ENCODE measurements at places on chromosomes 4 and X. TPM values are rescaled to one million over a fixed set of nuclear protein-coding genes. Genes with fewer than 3 reads are reported as not detected.

PDGFC gene
- 56.7 TPM for total RNA-seq

- no peak for DNase-seq
Observed at GRCh38 chr4:17142232-17142711, 243.8 kb upstream of the LDB2 start.

DNA sequence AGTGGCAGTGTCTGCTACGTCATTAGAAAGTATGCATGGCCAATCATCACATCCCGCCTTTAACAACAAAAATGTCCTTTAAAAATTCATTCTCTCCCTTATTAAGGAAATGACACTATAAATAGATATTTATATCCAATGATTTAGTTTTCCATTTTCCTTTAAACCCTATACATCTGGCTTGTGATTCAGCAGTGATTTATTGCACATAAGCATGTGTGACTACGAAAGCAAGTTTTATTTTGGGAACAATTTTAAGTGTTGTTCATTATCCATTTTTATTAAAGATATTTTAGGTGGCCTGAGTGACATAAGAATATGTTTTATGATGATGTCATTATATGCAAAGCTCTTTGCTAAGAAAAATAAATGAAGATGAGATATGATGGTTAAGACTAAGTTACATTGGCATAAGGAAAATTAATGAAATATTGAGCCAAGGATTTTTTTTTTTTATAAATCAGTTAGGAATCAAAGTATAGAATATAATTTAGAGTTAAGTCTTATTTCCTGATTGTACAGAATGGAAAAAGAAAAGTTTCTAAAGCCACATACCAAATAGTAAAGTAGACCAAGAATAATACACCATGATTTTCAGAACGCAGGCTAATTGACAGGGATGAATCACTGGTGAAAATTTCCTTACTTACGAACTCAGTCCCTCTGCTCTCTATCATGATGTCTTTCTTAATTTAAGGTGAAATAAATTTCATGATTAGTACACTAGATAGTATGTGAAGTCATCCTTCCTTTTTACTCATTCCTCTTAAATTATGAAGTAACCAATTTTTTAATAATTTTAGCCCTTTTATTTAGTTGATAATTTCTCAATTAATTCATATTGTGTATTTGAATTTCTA lies 822.4 kb downstream of the FAT4 start:
- DNase-seq: no peak

GRCh38 chrX:141662781-141663180 lies 35.8 kb downstream of the SPANXD start:
- no peak for DNase-seq

NLGN3 gene
- not detected for total RNA-seq

- no peak for DNase-seq
Observed at GRCh38 chr4:132809298-132810032, 339.6 kb upstream of the PCDH10 start.

PROM1 gene
- 41.9 TPM for total RNA-seq

DNA sequence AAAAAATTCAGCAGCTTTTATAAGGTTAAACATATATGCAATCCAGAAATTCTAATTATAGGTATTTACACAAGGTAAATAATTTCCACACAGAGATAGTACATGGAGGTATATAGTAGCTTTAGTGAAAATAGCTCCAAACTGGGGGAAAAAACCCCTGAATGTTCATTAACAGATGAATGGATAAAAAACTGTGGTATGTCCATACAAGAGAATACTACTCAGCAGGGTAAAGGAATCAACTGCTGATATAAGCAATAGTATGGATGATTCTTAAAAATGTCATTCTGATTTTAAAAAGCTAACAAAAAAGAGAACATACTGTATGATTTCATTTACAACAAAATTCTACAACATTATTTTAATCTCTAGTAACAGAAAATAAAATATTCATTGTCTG lies 37.2 kb upstream of the FRMD7 start:
- no peak for DNase-seq

- DNase-seq: no peak
Observed at GRCh38 chr4:153181293-153181692, 22.9 kb upstream of the TRIM2 start.

FAM241A gene
- total RNA-seq: 1.4 TPM

DNA sequence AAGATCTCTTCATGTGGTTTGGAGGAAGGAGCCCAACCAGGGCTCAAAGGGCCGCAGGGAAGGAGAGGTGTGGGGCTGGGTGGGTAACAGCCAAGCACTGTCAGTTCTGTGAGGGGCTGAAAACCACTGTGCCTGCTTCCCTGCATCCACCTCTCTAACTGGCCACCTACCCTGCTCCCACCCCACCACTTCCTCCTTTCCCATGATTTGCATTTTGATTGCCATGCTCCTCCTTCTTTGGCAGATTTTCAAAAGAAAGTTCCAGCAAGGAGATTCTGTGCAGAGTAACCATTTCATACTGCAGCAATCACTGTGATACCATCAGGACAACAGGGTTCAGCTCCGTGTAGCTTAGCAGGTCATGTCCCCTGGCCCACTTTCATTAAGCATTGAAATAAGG lies 1.8 kb downstream of the ZNF674 start:
- no peak for DNase-seq

DNA sequence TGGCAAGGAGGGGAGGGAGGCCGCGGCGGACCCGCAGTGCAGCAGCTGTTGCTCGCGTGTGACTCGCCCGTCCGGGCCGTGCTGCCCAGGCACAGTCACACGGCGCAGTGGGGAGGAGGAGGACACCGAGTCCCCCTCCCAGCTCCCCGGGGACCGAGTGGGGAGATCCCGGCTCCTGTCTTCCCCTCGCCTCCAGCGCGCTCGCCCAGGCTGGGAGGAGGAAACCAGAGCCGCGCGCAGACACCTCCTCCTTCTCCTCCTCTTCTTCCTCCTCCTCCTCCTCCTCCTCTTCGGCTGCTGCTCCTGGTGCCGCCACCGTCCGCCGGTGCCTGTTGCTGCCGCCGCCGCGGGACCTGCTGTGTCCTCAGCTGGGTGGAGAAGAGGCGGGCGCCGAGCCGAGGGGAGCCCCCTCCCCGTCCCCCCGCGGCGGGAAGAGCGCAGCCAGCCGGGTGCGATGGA lies at the start of gene TBC1D1:
TBC1D1 (plus strand) TSS at position 284 of the 459 bp plus-strand sequence. CDS start 11,012 bp downstream, outside the sequence.
- DNase-seq: no peak

DNA sequence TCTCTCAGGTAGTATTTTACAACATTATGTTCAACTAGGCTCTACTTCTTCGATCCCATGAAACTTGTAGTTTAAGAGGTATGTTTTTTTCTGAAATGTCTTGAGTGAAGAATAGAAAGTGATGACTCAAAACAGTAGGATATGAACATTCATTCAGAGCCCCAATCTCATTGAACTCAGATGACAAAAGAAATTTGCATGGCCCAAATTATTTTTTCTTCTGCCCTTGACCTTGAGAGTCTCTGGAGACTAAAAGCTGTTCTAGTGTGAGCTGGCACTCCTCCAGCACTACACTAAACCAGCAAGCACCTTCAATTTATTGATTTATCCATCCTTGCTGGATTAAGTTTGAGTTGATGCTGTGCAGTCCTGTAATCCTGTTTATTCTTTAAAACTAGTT lies 4.0 kb downstream of the DCLK2 start:
- DNase-seq: no peak

GRCh38 chrX:137166591-137166990 lies 132.8 kb upstream of the GPR101 start:
- no peak for DNase-seq

SMIM10 gene
- total RNA-seq: 5.5 TPM

GRCh38 chr4:12239897-12240636 lies 811.4 kb upstream of the HS3ST1 start:
- no peak for DNase-seq

DNA sequence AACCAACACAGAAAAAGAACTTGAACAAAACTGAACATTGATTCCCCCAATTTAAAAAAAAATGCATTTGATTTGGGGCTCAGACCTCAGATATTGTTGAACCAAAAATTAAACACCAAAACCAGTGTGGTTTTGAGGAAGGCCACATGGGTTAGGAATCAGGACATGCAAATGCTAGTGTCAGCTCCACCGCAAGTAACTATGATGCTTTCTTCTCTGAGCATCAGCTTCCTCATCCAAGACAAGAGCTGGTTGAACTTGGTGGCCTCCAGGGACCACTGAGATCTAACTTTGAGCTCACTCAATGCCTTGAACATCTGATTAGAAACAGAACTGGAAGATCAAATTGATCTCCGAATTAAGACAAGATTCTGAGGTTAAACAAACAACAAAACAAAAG lies 142.9 kb upstream of the NWD2 start:
- no peak for DNase-seq

- DNase-seq: no peak
Observed at GRCh38 chr4:126558596-126558995, 1074.2 kb upstream of the INTU start.

DNA sequence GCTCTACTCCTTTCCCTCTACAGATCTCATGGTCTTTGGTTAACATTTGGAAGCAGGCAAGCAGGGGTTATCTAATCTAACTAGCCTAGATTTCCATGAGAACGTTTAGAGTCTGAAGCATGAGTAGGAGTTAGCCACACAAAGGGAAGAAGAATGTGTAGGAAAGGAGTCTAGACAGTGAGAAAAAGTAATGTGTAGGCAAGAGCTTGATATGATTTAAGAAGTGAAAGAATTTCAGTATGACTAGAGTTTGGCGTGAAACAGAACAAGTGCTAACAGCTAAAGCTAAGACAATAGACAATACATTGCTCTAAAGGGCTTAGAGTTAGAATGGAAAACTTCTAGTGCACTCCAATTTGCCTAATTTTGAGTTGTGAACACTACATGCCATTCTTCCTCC lies 10.8 kb downstream of the CXCL8 start:
- DNase-seq: no peak

GRCh38 chr4:134490863-134491262 lies 289.3 kb upstream of the PABPC4L start:
- no peak for DNase-seq

- DNase-seq: no peak
Observed at GRCh38 chrX:56498756-56499155, 64.7 kb upstream of the UBQLN2 start.

FGF5 gene
- total RNA-seq: 5.8 TPM

Data from epithelial cell of proximal tubule (primary cell).